ENCODE measurements at places on chromosomes 13 and 19.

- DNase-seq: peak; percentile 77
Observed at GRCh38 chr19:11378319-11379189, 4.1 kb downstream of the SWSAP1 start.

DNA sequence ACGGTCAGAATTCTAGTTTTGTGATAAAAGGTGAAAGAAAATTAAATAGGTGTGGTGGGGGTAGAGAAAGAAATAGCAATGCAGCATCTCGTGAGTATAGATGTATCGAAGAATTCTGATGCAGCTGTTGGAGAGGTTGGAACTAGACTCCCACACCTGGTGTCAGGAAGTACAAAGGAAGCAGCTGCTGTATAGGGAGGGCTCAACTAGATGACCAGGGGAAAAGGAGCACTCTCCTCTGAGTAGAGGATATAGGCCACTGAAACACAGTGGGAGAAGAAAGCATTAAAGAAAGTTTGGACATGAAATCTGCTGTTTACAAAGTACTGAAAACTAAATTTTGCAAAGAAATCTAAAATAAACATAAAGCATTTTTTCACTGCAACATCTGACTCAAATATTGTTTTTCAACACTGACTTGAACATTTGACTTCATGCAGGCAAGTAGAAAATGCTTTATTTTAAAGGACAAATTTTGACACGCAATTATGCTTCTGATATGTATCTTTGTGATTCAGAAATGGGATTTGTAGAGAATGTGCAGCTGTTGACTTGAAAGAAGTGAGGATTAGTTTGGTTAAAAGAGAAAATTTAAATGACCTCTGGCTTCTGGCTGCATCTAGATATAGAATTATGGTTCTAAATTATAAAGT is 82.2 kb downstream of the MIPEP start:
- DNase-seq: no peak

GRCh38 chr13:22086597-22087330 is 415.9 kb downstream of the FGF9 start:
- DNase-seq: peak; percentile 28

DNA sequence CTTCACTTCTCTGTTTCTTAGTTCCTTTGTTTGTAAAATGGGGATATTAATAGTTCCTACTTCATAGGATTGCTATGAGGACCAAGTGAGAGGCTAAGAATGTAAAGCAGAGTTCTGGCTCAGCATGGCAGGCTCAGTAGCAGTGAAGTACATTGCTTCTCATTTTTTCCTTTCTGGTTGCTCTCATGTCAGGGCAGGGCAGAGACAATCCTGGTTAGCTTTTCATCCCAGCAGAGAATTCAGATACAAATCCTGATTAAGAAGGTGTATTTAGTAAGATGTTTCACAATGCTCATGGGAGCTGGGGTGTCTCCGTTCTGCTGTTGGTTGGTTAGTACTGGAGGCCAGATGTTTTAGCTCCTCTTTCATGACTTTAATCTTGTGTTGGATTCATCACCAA is 42.9 kb downstream of the WASF3 start:
- DNase-seq: peak; percentile 35

DNA sequence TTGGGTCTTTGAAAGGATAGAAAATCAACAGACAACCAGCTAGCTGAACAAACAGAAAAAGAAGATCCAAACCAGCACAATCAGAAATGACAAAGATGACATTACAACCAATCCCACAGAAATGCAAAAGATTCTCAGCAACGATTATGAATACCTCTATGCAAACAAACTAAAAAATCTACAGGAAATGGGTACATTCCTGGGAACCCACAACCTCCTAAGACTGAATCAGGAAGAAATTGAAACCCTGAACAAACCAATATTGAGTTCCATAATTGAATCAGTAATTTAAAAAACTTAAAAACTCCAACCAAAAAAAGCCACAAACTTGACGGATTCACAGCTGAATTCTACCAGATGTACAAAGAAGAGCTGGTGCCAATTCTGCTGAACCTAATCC is 20.9 kb upstream of the C1QTNF9B start:
- DNase-seq: no peak

GRCh38 chr19:10142701-10143375 is 23.1 kb upstream of the EIF3G start:
- no peak for DNase-seq

DNA sequence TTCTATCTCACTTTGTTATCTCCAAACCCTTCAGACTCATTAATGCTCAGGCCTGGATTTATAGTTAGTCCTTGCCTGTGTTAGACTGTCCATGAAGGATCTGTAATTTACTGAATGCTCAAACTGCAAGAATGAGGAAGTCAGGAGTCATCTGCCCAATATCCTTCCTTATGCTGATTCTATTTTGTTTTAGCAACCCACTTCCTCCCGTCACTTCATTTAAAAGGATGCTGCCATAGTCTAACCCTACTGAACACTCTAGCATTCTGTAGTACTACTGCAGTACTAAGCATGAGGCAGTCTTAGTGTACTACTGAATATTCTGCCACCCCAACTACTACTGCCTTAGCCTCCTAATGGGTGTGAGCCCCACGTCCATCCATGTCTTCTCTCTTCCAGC is 1.5 kb downstream of the FCAR start:
- DNase-seq: no peak

DNA sequence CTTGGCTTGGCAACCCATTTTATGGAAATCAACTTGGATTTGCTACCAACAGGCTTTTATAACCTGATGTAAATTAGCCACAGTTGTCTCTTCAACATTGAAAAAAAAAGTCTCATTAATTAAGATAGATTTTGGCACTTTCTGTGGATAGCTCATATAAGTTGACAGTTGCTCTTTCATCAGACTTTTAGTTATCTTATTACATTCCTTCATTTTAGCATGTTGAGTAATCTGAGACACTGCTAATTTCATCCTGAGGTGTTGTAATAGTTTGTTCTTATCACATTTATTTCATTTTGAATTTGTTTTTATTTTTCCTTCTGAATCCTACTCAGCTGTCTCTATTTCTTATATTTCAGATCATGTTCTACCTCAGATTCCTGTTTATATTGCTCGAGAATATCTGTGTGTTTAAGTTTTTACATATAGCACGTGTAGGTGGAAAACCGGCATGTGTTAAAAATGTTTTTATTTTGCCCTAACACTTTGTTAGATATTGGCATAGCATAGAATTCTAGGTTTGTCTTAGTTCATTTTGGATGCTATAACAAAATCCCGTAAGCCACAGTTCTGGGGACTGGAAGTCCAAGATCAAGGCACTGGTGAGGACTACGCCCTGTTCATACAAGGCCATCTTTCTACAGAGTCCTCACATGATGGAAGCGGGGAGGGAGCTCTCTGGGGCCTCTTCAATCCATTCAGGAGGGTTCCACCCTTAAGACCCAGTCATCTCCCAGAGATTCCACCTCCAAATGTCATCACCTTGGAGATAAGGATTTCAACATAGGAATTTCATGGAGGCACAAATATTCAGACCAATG is 239.4 kb downstream of the COL4A1 start:
- DNase-seq: no peak

DNA sequence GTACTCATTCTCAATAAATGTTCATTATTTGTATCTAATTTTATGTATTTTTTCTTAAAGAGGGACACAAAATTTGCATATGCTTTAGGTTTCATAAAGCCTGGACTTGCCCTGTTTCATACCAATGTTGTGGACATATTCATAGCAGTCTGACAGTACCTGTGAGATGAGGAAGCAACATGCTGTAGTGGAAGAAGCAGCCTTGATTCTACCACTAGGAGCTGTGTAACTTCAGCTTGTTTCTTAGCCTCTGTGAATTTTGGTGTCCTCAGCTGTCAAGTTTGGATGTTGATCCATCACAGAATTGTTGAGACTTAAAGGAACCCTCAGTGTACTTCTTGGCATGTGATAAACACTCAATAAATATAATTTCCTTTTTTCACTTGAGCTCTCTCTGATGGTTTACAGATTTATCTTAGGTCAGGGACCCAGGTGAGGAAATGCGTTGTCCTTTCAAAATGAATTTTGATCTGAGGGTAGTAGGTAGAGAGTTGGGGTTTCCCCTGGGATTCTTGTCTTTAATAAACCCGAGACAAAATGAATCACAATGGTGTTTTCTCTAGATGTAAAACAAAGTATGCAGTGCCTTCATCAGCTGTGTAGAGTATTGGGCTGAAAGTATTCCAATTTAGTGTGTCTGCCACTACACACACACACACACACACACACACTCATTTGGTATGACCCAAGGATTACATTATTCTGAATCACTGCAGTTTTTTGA is 152.1 kb downstream of the KCNRG start:
- no peak for DNase-seq

DNA sequence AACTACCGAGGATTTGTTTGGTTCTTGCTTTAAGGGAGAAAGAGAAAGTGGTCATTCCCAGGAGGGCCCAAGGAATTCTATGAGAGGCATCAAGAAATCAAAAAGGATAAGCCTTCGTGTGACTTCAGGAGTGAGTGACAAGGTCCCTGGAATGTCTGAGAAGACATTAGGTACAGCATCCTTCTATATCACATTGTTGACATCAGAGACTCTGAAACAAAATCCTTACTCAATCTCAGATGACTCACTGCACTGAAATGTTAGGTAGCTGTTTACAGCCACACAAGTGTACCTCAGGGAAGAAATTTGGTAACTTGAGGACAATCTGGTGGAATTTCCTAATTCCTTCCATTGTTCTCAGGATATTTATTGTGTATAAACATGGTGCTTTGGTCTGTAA is 7.9 kb upstream of the LGALS14 start:
- DNase-seq: no peak

- peak; percentile 88 for DNase-seq
Observed at GRCh38 chr13:52159159-52159982, at the start of gene NEK3. Gene NEK3, minus strand, starts transcription at chr13:52159597. Its CDS starts 3,406 bp downstream, at chr13:52156191.

- DNase-seq: no peak
Observed at GRCh38 chr19:32232449-32232848, 113.0 kb upstream of the ZNF507 start.

- no peak for DNase-seq
Observed at GRCh38 chr13:50125304-50125553, 110.0 kb downstream of the KCNRG start.

DNA sequence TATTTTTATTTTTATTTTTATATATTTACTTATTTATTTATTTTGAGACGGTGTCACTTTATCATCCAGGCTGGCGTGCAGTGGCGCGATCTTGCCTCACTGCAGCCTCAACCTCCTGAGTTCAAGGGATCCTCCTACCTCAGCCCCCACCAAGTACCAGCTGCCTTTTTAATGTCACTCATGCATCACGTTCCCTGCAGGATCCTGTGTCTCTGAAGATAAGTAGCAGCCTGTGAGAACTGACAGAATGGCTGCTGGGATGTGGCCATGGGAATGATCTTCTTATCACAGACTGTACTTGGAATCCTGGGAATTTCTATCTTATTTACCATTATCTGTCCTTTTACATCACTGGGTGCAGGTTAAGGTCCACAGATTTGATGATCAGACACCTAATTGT is 9.2 kb upstream of the ZNF761 start:
- no peak for DNase-seq

DNA sequence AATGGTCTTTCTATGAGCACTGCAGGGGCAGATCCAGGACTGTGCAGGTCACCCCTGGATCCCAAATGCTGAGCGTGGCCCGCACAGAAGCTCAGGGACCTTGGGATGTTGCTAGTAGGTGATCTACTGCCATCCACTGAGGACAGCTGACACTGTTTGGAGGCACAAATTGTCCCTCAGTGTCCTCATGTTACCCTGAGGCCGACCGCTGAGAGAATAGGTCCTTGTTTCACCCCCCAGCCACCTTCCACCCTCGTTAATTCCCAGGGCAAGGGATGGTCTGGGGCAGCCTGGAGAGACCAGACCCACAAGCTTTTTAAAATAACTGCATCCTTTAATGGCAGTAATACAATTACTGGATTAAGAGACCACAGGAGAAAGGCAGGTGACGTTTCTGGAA is 15.4 kb upstream of the TMEM160 start:
- no peak for DNase-seq

DNA sequence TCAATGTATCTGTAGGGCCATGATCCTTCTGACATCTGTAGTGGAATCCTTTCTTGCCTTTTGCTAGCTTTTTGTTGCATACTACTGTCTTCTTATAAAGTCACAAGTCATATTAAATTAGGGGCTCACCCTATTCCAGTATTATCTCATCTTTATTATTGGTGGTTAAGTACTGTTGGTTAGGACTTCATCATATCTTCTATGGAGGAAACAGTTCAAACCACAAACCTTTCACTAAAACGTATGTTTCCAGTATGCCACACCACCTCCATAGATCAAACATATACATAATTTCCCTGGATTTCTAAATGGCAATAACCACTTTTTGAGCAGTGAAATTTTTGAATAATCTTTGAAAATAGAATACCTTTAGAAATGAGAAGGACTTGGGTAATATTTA is 62.8 kb upstream of the PCDH9 start:
- no peak for DNase-seq

DNA sequence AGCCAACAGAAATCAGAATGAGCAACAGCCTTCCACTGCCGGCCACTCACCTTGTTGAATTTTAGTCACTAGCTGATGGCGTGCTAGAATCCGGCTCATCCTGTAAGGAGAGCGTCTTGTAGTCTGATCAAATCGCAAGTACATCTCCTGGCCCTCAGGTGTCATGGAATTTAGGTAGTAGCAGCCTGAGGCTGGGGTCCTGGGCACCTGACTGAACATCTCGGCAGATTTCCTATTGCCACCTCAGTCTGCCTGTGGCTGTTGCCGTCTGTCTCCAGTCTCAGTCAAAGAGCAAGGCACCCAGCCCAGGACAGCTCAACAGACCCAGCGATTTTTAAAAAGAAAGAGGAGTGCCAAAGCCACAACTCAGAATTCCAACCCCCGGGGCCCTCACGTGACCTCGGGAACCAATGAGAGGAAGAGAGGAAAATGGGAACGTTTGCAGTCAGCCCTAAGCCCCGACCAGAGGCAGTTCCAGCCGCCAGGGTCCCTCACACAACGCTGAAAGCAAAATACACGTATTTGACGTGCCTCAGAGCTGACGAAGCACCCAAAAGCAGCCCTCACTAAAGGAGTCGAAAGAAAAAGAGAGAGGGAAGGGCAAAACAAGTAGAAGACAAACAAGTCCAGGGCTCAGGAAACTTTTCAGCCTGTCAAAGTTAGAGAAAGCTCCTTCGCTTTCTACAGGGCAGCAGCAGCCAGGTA is at the start of gene STARD13:
STARD13 (minus strand) TSS at position 336 of the 705 bp plus-strand sequence; CDS start at position 219, 117 bp downstream.
- peak; percentile 96 for DNase-seq

- DNase-seq: no peak
Observed at GRCh38 chr13:104980586-104980985, 1554.9 kb downstream of the EFNB2 start.

GRCh38 chr13:27666951-27667350 is 45.3 kb downstream of the POLR1D start:
- no peak for DNase-seq

- DNase-seq: no peak
Observed at GRCh38 chr13:21320642-21321034, 138.5 kb downstream of the ZDHHC20 start.

DNA sequence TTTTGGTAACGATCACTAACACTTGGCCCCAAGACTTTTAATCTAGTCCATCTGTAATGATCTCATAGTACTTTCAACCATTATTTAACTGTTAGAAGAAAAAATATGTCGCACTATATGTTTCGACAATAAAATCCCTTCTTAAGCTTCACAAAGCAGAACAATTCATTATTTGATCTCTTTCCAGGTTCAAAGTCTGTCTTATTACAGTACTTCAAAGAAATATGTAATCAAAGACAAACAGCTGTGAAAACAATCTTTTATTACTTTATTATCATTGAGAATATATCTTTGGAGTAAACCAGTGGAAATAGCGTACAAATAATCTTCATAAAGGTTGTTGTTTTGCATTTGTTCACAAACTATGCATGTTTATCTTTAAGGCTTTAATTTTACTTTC is 93.5 kb downstream of the DACH1 start:
- DNase-seq: no peak

Data from GM03348 (cell line).